Head of caudate nucleus (tissue), 42 donors: ENCODE measurements at places on chromosomes 2 and 18.

GRCh38 chr2:34545486-34546136, 946.5 kb upstream of the FAM98A start:
- DNase-seq, result no peak

GRCh38 chr2:26178746-26179436, 6.0 kb downstream of the GAREM2 start:
- DNase-seq, result no peak

GRCh38 chr2:169964740-169965139, 137.5 kb downstream of the UBR3 start:
- DNase-seq, result no peak

DNA sequence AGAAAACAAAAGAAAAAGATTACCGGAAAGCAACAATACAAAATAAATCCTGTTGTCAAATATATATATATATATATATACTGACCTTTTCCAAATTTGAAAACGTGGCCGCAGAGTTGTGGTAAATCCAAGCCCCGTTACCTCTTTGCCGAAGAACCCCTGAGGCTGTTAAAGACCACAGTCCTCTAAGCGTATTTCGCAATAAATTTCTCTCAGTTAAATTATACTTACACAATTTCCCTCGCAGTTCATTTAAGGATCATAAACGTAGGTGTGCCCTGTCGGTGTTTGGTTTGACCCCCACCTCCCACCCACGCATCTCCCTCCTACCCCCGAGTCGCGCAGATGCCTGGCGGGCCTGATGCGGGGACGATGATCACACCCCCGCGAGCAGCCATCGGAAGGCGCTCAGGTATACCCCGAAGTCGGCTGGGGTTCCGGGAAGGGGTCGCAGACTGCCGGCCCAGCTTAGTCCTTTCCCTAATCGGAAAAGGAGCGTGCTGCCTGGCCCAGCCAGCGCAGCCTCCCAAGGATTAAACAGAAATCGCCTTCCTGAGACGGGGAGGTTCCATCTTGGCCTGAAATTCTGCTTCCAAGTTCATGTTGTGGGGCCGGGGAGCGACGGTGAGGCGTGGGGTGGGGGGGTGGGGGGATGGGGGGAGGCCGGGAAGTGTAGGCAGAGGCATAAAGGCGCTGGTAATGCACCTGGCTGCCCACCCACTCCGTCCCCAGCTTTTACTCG, 2.9 kb upstream of the MEIS1 start:
- peak; percentile 24 for DNase-seq

DNA sequence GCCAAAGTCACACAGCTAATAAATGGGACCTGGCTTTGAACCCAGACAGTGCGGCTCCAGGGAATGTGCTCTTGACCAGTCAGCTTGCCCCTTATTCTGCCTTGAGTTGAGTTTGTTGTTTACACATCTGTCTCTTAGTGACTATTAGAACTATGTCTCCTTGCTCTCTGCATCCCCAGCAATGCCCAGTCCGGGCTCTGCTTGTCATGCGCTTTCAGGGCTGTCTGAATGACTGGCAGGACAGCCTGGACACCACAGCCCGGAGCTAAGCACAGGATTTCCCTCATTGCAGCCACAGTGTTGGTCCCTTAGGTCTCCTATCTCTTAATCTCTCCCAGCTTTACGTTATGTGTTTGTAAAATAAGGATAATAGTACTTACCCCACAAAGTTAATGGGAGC, 246.4 kb upstream of the RAB12 start:
- no peak for DNase-seq

DNA sequence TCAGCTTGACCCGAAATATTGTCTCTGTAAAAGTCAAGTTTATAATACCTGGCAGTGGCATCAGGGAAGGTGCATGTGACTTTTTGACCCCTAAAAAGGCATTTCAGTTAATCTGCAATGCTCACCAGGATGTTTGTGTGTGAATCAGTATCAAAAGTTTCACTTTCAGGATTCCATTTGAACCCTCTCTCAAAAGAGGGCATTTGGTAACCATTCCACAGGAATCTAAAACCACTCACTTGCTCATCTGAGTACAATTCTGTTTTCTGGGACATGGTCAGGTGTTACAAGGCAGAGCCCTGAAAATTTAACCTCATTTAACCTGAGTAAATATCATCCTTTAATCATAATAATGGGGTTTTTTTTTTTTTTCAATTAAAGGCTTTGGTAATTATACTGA, 77.9 kb upstream of the KLF7 start:
- DNase-seq, result no peak

DNA sequence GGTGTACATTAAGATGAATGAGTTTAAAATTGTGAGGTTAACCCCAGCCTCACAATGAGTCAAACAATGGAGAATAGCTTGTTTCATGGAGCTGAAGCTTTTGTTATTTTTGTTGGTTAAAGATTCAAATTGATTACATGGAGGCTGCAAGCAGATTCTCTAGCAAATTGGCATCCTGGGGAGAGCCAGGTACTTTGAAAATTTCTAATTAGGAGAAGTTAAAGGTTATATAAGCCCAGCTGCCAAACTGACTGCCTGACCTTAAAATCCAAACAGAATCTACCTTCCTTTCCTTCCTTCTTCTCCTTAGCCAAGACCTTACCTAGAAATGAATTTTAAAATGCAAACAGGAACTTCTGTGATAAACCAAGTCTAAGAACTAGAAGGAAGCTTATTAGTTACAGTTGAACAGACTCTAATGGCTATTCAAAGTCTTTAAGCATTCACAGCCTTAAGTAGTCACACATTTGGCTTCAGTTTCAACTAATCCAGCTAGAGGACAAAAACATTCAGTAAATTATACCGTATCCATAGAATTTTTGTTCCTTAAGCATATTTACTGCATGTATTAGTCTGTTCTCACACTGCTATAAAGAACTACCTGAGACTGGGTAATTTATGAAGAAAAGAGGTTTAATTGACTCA, 31.5 kb upstream of the PGAP1 start:
- no peak for DNase-seq

- DNase-seq, result no peak
These were observed 221.1 kb downstream of the ANAPC1 start for GRCh38 chr2:111662771-111663470.

DNA sequence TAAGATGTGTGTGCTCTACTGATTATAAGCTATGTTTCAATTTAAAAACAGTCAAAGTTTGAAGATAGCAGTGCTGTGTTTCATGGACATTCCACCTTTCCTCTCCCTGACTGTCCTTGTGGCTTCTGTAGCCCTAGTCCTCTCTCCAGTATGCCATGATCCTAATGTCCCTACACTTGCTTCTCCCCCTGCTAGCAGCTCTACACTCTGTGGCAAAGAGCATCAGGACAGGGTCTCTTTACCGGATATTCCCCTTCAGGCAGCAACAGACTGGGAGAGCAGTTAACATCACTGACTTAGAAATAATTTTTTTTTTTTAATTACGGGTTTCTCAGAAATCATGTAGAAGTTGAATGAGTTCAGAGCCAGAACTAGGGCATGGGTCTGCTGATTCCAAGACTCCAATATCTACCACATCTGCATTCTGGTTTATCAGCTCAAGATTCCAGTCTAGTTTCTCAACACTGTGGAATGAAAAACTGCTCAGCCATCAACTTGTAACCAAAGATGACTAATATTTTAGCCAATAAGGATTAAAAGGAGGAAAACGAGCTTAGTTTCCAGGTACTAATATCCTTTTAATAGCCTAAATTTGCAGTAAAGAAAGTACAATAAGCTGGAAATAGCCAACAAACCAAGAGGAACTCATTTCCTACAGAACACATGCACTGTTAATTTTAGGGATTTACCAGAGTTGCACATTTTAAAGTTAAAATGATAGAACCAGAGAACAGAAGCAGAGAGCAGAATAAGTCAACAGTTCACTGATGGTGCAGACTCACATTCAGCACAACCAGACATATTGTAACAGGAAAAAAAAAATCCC, 45.2 kb downstream of the TMEM131 start:
- DNase-seq, result no peak

DNA sequence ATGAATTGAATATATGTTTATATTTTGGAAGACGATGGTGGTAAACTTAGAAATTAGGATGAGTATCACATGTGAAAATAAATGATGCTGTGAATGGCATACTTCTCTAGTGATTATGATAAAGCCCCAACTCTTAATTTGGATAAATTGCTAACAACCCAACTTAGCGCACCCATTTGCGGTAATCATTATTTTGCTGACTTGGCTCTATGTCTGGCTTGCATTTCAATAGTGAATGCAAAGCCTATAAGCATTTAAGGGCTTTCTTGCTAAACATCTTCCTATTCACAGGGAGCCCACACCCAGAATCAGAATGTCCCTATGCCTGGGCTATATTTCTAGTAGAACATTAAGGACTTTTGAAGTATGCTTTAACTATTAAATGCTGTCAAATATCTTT, 910.7 kb upstream of the FANCL start:
- no peak for DNase-seq

DNA sequence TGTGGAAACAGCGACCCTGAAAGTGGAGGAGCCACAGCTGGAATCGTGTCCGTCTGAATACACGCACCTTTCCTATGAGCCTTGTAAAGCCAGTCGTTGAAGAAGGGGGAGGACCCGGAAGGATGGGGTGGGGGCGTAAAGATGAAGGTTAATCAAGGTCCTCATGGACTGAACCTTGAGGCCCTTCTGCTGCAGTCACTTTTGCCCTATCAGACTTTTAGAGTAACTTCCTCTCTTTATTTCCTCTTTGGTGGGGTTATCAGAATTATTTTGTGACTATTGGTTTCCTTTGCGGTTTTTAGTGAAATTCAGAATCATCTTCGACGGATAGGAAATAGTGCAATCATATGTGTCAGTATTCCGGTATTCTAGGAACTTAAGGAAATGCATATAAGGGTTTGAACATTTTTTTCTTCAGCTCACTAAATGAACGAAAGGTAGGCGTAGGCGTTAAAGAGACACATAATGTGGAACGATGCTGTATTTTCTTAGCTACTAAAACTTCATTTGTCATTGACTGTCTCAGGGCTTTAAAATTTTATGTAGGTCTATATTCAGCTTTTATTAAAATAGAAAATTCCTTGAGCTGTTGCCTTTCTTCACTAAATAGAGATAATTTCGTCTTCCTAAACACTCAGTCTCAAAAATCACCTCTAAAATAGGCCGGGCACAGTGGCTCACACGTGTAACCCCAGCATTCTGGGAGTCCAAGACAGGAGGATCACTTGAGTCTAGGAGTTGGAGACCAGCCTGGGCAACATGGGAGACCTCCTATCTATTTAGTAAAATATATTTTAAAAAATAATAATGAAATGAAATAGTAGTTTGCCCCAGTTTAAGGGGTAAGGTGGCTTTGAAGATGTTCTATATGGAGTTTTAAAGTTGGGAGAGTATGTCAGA, 1.4 kb upstream of the YES1 start:
- DNase-seq, result no peak

DNA sequence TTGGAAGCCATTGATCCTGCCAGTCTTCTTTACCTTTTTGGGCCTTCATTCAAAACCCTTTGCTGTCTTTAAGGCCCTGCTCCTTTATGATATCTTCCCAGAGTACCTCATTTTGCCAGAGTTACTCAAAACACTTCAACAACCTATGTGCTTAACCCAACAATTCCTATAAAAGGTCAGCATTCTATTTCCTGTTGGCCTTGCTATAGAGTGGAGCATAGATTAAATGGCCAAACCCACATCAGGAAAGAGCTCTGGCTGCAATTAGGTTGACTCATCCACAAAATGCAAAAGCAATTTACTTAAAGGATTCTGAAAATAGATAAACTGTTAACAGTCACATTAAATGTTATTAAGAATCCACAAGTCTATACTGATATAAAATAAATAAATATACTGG, 21.2 kb downstream of the MRPL33 start:
- DNase-seq, result no peak

DNA sequence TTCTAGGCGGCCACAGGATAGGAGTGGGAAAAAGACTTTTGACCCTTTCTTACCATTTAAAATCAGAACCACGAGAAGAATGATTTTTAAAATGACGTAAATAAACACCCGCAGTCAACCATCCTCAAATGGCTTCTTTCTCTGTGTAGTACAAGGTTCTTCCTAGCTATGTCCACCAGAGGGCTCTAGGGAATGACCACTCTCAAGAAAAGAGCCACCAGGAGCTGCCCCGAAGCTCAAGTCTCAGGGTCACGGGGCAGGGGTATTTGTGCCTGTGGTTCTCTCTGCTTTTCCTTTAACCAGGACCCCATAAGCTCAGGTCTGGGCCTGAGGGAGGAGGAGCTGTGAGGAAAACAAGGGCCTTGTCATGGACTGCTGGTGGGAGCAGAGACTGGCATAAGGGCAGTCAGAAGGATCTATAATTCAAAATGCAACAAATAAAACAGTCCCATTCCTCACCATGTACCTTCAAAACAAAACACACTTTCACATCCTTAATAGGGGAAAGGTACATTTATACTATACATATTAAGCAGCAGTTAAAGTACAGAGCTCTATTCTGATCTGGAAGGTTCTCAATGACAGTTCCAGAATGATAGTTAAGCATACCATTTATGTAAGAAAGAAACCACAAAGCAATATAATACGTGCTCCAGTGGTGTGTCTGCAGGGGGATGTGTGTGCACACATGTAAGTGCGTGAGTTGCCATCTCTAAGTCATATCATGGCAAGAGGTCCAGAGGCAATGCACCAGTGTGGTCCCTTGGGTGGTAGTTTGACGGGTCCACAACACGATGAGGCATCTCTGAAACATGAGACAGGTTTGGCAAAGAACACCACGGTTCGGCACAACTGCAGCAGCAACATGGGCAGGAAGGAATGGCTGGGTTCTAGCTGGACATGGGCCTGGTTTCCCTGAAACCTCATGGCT, 18.6 kb downstream of the LYPD1 start:
- DNase-seq, result peak; percentile 47

- no peak for DNase-seq
These were observed 53.7 kb downstream of the HS1BP3 start for GRCh38 chr2:20596973-20597859.

DNA sequence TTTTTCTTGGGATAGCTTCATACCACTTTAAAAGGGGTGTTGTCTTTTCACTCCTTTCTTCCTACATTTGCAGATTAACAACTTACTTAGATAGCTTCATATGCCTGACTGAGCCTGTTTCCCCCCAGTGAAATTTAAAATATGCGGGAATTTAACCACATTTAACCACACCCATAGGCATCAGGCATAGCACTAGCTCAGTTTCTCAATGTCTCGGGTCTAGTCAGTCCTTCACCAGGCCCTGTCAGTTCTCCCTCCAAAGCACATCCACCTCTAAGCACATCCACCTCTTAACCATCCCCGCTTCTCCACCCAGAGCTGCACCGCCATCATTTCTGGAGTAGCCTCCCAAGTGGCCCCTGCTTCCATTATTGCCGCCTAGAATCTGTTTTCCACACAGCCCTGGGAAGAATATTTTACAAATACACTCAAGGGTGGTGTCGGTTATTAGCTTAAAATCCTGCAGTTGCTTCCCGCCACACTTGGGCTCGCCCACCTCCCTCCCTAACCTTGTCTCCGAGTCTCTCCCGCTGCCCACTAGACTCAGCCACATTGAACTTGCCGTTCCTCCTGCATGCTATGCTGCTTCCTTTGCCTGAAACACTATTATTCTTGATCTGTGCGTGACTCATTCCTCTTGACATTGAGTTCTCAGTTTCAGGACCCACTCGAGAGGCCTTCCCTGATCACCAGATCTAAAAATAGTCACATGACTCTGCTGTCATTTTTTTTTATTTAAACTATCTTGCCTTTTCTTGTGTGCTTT, 68.3 kb downstream of the SPTBN1 start:
- DNase-seq, result no peak

GRCh38 chr2:73489053-73489452, 103.4 kb downstream of the ALMS1 start:
- DNase-seq, result no peak
